ENCODE measurements at places on chromosomes 12 and 14.
A peak's percentile ranks its signal among the peaks of the same experiment; 100 is the strongest.

DNA sequence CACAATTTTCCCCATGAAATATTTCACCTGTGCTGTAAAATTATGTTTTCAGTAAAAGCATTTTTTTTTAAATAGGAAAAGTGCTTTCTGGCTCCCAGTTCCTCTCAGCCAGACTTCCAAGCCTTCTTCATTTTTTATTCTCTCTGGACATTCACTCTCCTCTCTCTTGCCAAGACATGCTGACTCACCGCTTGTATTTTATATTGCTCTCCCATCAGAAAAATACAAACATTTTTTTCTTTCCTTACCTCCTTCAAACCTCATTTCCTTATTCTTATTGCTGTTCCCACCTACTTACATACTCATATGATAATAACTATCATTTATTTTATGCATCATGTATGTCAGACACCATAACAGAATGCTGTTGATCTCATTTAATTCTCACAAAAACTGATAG is 37.7 kb upstream of the ZNF641 start:
- DNase-seq: peak; percentile 46

- no peak for DNase-seq
These were observed 15.6 kb downstream of the APPL2 start for GRCh38 chr12:105220150-105220928.

- DNase-seq: no peak
These were observed 2.9 kb downstream of the PRPF40B start for GRCh38 chr12:49626169-49626835.

- no peak for DNase-seq
These were observed 90.3 kb downstream of the TPH2 start for GRCh38 chr12:72028966-72029365.

GRCh38 chr12:19799895-19800602 is 360.8 kb downstream of the AEBP2 start:
- DNase-seq: no peak

DNA sequence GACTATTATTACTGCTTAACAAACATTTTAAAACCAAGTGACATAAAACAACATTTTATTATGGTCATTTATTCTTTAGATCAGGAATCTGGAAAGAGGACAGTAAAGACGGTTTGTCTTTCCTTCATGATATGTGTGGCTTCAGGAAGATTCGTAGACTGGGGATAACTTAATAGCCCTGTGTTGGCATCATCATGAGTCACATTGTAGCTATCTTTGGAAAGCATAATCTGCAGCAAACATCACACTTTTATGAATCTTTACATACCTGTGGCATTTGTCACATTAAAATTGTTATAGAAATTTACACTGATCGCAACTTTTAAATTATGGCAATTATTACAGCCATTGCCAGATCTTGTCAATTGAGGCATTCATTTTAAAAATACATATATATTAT is 397.1 kb downstream of the NOVA1 start:
- peak; percentile 11 for DNase-seq

DNA sequence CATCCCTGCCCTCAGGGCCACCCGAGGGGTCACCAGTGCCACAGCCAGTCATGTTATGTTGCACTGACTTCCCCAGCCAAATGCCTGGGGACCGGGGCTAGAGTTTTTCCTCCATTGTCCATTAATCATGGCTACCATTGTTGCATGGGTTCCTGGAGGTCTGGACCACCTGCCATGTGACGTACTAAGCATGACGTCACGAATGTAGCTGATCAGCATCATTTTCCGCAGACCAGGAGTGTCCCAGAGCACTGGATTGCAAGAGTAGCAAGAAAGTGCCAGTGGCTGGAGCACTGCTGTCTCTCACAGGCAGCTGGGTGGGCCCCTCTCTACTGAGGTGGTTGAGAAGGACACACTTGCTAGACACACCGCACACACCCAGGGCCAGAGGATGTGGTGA is 6.9 kb upstream of the C14orf180 start:
- DNase-seq: no peak

GRCh38 chr14:89312932-89313331 is 104.1 kb downstream of the FOXN3 start:
- no peak for DNase-seq

DNA sequence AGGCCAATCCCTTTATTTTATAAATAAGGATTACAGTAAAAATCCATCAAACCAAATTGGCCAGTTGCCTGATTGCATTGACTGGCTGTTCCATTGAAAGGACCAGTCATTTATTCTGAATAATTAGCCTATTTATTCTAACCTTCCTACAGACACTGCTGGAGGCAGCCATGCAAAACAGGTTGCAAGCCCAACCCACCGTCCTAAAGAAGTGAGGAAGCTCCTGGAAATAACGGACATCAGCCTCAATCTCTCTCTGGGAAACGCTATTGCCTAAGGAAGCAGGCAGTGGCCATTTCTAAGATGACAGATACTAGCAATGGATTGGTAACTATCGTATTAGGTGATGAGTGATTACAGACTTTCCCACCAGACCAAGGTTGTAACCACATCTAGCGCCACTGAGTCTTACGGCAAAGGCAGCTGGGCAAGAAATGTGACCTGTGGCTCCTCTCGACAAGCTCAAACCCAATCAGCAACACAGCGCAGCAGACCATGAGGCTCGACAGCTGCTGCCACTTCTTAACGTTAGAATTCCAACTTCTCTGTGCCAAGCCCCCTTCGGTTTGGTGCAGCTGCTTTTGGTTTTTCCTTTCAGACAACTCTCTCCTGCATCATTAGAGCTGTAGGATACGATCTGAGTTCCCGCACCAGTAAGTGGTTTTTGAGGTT is 134.2 kb downstream of the KCNK10 start:
- DNase-seq: no peak

- no peak for DNase-seq
These were observed 2.2 kb upstream of the EML1 start for GRCh38 chr14:99790978-99791376.
